ENCODE measurements at places on chromosomes 4 and X. TPM values are rescaled to one million over a fixed set of nuclear protein-coding genes. Genes with fewer than 3 reads are reported as not detected.

- no peak for DNase-seq
Measured at GRCh38 chrX:19627533-19627932, 112.2 kb upstream of the MAP3K15 start.

Gene IL15
- total RNA-seq = not detected

Gene TCEAL6
- not detected for total RNA-seq

Gene HGFAC
- 1.3 TPM for total RNA-seq

DNA sequence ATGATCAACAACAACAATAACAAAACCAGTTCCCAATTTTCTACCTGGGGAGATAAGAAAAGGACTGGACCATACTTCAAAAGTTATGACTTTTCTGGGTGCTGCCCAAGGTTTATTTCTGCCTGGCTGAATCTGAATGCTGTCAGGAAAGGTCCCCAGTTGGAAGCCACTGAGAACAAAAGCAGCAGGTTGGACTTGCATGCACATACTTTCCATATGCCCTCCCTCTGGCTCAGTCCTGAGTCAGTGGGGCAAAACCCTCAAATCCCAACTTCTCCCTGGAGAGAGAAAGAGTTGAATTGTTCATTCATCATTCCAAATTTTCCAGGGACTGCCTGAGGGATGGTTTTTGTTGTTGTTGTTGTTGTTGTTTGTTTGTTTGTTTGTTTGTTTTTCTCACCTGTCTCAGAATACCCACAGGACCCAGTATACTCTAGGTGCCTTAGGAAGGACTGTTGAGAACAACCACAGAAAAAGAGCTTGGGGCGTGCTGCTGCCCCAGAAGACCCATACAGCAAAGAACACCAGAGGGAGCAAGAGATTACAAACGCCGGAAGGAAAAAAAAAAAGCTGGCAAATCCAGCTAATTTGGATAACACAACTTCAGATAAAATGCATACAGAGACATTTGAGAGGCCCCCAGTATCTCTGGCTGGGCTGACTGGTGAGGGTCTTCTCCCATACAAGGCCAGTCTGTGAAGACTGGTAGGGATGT, 138.9 kb upstream of the INPP4B start:
- DNase-seq = no peak

Gene TRIM75
- not detected for total RNA-seq

GRCh38 chr4:83221897-83222441, 62.6 kb downstream of the COQ2 start:
- no peak for DNase-seq

All from neural crest cell (in vitro differentiated cells).